Activated CD8-positive, alpha-beta memory T cell treated with anti-CD3 and anti-CD28 coated beads for 48 hours (primary cell): ENCODE measurements at places on chromosomes 7 and 10.

GRCh38 chr7:25664593-25664992, 436.3 kb upstream of the NPVF start:
- no peak for DNase-seq

DNA sequence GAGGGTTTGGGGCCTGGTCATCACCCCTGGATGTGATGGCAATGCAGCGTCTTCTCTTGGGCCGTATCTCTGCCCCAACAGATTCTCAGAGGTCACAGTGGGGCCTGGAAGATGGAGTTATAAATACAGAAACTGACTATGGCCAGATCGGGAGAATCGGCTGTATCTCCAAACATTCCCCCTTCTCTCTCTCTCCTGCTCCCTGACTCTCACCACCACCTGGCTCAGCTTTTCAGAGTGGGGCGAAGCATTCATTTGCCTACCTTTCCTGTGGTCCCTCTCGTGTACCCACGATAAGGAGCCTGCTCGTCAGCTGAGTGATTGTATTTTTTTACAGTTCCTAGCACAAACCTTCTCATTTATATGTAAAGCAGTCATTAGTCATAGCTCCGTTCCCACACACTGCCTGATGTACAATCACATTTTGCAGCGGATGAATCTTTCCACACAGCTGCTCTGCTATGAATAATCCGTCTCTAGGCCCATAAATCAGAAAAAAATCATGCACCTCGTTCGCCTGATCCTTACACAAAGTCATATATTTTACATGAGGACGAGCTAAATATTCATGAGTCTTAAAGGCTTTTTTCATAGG, 23.2 kb upstream of the BTRC start:
- no peak for DNase-seq

DNA sequence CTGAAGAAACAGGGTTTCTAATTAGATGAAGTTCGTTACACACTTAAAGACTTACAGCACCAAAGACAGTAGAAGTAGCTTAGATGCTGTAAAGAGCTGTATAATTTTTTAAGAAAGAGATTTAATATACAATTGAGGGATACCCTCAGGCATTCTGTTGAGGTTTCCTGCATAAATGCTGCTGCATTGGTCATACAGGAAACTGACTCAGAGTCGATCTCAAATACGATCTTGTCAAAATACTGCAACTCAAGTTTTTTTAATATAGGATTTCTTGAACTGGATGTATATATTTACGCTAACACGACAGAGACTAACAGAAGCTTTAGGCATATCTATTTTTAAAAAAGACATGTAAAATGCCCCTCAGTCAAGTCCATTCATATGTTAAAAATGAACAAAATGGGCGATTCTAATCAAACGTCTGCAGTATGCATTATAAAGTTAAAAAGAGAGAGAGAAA, 2.4 kb upstream of the ARID5B start:
- no peak for DNase-seq

DNA sequence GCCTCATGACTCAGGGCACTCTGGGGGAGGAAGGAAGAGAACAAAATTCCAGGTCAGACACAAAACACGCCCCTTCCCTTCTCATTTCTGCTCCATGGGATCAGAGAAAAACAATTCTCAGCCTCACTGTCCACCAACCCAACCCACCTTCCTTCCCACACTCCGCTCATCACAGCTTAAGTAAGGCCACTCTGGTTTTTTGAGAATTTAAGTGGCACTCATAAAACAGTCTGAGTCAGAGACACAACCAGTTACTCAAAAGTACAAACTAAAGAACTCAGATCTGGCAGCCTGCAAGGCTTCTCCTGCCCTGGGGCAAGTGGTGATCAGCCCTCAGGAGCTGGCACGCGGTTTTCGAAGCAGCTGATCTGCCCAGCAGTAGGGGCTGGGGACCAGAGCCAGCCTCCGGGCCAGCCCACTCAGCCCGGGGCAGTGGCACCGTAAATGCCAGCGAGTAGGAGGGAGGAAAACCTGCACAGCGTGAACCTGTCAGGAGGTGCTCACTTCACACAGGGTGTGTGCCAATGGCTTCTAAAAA, 39.1 kb upstream of the ABLIM1 start:
- DNase-seq = no peak

GRCh38 chr10:69464801-69465401, 13.6 kb downstream of the TSPAN15 start:
- no peak for DNase-seq

- no peak for DNase-seq
Observed at GRCh38 chr10:65892284-65892683, 1033.6 kb upstream of the LRRTM3 start.

DNA sequence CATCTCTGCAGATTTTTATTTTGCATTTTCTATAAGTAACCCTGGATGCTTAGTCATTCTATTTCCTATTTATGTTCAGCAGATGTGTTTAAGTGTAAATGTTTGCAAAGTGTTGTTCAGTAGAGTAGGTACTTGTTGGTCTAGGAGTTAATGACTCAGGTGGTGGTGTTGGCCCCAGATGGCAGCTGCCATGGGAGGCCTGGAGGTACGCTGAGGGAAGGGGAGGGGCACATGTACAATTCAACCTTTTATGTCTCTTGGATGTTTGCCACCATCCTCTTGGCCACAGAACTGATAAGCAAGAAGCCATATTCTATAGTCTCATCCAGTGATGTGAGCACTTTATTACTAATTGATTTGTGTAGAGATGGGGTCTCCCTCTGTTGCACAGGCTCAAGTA, 68.1 kb upstream of the SLC39A12 start:
- no peak for DNase-seq

DNA sequence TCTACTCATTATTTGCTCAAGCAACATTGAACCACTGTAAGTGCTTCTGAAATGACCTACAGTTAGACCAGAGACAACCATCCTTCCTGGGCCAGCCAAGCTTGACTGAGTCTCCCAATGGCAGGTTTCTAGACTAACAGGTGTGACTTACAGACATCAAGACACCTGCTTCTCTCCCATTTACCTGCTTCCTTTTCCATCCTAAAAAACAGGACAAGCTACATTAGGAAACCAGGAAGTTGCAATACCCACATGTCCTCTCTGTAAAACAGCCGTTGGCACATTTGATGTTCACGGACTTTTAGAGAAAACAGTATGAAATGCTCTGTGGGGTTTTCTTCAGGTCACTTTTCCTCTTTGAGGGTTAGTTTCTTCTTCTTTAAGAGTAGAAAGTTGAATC, 4.0 kb downstream of the HECW1 start:
- no peak for DNase-seq

- no peak for DNase-seq
Observed at GRCh38 chr10:80509403-80510161, 28.1 kb upstream of the SH2D4B start.

GRCh38 chr7:510782-511281, 8.8 kb downstream of the PDGFA start:
- DNase-seq = no peak

GRCh38 chr7:70432567-70433001, 699.4 kb upstream of the GALNT17 start:
- DNase-seq = no peak

DNA sequence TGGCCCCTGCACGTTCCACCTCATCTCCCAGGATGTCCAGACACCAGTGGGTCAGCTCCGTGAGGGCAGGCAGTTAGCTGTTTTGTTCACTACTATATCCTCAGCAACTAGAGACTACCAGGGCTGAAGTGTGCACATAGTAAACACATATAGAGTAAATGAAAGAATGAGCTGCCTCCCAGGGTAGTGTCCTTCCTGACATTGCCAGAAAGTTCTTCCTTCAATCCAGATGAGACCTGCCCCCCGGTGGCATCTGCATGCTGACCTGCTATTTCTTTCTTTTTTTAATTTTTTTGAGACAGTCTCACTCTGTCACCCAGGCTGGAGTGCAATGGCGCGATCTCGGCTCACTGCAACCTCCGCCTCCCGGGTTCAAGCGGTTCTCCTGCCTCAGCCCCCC, 14.0 kb upstream of the ARPC1A start:
- no peak for DNase-seq

DNA sequence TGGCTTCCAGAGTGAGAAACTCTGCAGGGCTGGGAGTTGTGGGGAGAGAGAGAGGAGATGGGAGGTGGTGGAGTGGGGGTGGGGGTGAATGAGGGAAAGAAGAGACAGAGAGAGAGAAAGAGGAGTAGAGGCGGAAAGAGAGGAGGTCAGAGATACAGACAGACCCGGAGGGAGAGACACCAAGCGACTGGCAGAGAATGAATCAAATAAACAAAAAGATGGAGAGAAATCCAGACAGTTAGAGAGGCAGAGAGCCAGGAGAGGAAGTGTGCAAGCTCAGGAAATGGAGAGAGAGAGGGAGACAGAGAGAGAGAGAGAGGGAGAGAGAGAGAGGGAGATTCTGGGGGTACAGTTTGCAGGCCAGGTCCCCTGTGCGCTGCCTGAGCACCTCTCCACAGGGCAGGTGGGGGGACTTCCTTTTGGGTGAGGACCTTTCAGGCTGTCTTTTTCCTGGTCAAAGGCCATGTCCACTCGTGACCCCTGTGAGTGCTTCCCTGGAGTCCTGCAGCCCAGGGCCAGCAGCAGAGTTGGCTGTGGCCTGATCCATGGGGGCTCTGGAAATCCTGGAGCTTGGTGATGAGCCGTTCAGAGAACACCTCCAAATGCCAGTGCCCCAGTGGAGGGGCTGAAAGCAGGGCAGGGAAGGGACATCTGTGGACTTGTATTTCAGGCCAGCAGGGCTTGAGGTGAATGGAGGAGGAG, 25.0 kb upstream of the PCBD1 start:
- DNase-seq = no peak

DNA sequence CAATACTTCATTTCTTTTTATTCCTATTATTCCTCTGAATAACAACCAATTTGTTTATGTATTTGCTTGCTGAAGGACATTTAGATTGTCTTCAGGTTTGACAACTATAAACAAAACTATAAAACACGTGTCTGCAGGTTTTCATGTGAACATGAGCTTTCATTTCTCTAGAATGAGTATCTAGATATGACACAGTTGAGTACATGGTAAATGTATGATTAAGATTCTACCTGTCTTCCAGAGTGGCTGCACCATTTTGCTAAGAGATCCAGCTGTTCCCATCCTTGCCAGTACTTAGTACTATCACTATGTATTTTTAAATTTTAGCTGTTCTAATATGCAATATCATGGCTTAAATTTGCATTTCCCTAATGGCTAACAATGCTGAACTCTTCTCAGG, 10.1 kb downstream of the MCMBP start:
- DNase-seq = no peak

DNA sequence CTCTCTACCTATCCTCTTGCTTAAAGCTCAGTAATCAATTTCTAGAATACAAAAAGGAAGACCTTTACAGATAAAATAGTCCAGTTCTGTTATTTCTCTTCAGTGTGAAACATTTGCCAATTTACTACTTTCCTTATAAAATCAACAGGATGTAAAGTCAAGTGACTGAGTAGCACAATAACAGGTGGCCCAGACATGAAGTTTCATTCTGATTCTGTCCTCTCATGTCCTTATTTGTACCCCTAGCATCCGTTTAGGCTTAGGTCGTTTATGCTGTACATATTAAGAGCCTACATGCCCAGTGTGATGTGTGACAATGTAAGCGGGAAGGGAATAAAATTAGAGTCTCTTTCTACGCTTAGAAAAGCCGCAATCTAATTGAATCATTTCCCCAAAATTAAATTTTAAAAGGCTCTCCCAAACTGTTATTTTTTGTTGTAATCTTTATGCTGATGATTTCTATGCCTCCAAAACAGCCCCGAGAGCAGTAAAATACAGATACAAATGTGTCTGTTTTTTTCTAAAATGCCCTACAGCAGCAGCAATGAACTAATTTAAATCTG, 29.1 kb downstream of the EPC1 start:
- DNase-seq = no peak

DNA sequence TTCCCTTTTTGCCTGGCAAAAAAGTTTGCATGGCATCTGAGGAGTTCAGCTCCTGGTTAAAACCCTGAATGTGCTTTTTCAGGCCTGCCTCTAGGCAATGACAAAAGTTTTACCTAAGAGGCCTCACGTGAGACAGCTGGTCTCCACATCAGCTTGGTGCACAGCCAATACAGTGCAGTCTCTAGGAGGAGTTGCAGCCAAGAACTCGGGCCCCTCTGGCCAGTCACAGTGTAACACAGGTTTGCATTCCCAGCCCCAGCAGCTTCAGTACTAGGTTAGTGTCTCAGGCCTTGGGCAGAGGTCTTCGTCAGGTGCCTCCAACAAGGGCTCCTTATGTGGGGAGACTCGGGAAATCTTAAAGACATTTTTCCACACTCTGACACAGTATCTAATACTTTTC, 771.7 kb downstream of the SORCS1 start:
- DNase-seq = no peak

DNA sequence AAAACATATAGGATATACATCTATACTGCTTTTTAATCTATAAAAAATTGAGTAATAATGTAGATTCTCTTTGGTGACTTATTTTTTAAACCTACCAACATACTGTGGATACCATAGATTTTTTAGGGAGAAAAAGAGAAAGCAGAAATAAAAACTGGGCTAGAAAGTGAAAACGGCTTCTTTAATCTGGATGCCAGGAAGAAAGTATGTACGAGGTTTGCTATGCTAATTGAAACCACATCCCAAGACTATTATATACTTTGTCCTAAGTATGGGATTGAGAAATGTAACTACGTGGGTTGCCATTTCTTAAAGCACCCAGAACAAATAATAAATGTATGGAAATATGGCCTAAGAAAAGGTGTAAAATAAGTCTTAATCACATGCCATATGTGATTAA, 129.0 kb upstream of the NFE2L3 start:
- no peak for DNase-seq

GRCh38 chr7:106731646-106732444, 70.9 kb upstream of the CCDC71L start:
- no peak for DNase-seq

DNA sequence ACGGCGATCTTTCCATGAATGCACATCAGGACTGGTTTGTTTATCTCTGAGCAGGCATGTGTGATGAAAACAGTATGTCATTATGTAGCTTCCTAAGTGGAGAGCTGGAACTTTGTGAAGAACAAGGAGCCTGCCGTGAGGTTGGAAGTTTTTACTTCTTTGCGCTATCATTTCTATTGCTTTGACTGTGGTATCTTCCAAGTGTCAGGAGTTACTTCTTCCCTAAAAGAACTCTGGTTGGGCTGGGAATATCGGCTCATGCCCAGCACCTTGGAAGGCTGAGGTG, 167.4 kb upstream of the AHR start:
- no peak for DNase-seq

- no peak for DNase-seq
Observed at GRCh38 chr10:80760914-80761371, 223.2 kb downstream of the SH2D4B start.

- no peak for DNase-seq
Observed at GRCh38 chr10:26612151-26612915, 85.2 kb upstream of the PDSS1 start.

GRCh38 chr10:79431428-79431827, 14.0 kb downstream of the ZCCHC24 start:
- no peak for DNase-seq

- DNase-seq = no peak
Observed at GRCh38 chr10:4260483-4261124, 475.6 kb upstream of the KLF6 start.
